Stimulated activated CD4-positive, alpha-beta T cell treated with anti-CD3 and anti-CD28 coated beads, Interleukin-4, amount 100 ng/mL, for 48 hours (primary cell): ENCODE measurements at places on chromosomes 13 and 19.

GRCh38 chr13:21016487-21016886 is 44.9 kb downstream of the LATS2 start:
- DNase-seq = no peak

DNA sequence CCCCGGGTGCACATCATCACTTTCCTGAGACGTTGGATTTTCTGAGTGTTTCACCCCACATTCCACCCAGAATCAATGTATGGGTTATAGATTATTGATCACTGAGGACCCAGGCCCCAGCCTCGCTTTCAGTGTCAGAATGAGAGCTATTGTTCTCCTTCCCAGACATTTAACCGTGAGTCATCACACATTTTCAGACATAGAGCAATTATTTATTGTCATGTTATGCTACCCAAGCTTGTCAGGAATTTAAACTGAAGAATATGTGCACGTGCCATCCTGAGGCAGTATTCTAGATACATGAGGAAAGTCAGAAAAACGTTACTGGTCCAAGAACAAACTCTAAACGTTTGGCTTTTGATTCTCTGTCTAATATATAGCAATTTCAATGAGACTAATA is 276.6 kb upstream of the ZNF507 start:
- no peak for DNase-seq

GRCh38 chr19:6101991-6102390 is 8.3 kb downstream of the RFX2 start:
- DNase-seq = no peak

DNA sequence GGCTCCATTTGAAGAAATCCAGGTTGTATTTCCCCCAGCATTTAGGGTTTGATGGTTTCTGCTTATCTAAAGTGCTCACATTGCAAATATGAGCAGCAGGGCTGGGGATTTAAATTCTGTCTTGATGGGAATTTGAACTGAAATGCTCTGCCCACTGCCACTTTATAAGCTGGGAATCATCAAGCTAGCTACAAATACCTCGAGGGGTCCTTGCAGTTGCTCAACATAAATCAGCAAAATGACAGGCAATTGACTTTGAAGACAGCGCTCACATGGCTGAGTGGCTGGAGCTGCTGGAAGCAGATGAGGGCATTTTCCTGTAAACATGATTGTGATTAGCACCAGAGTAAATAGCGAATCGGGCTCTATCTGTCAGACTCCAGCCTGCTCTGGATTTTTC is 39.4 kb upstream of the MEDAG start:
- DNase-seq = no peak

- no peak for DNase-seq
These were observed 227.3 kb downstream of the POU4F1 start for GRCh38 chr13:78376033-78376432.

DNA sequence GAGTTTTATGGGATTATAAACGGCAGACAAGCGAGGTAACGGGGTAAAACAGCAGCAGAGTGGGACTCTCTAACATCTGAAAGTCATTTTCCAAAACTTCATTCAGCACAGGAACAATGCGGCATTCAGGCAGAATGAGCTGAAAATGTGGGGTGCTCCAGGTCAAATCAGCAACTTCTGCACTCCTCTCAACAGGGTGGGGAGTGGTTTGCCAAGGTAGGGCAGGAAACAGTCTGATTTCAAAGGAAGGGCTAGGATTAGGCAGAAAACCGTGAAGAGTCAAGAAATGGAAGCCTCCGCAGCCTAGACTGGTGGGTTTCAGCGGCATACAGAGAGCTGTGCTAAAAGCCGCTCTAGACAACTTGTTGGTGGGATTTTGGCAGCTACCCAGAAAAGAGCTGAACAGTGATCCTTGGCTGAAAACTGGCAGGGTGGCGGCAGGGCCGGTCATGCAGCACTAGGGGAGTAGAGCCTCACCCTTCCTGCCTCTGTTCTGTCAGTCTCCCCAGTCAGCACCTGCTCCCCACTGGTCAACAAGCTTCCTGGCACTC is 154.2 kb upstream of the KLF12 start:
- no peak for DNase-seq

DNA sequence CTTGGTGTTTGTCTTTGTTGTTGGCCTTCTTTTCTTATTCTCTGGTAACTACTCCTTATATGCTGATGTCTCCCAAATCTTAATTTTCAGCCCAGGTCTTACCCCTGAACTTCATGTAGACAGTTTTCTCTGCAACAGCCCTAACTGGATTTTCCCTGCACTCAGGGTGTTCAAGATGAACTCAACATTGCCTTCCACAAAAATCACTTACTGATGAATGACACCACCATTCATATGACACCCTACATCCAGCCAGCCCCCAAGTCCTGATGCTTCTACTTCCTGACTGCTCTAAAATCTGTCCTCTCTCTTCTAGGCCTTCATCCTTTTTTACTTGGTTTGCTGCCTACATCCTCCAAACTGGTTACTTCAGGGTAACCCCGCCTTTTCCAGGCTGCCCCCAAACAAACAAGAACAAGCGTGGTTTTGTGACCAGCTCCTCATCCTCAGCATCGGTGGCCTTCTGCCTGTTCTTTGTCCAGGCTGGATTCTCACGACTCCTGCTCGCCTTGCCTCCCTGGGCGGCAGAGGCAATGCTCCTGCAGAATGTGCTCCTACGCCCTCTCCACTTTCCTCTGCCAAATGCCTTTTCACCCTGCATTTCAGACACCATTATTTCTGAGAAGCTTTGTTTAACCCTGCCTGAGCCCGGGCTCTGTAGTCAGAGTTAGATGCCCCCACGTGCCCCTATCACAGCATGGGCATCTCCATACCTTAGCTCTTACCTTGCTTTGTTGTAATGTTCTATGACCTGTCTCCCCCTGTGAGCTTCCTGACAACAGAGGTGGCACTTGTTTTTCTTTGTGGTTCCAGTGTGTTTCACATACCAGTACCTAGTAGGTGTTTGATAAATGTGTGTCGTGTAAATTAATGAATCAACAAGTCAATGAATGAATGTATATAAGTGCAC is 61.8 kb downstream of the WDFY2 start:
- no peak for DNase-seq

DNA sequence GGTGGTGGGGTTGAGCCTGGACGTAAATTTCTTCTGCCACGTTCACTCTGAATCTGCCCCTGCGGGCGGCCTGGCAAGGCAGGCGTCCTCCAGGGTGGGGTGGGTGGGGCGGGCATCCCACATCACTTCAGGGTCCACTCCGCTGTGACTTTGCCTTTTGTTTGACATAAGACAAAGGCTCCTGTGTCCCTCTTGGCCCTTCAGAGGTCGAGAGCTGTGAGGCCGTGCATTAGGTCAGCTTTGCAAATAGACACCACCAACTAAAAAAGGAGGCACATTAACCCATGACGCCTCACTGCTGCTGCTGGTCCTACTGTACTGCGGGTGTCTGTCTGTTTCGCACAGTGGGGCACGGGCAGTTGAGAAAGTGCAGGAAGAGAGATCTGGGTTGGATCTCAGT is 10.5 kb upstream of the ZNF536 start:
- no peak for DNase-seq

- DNase-seq = no peak
These were observed 12.8 kb downstream of the CAPS start for GRCh38 chr19:5926641-5927440.

GRCh38 chr19:51439021-51439465 is 19.2 kb downstream of the SIGLEC8 start:
- DNase-seq = no peak

GRCh38 chr19:408441-408901 is 476 bp downstream of the C2CD4C start:
- DNase-seq = no peak

DNA sequence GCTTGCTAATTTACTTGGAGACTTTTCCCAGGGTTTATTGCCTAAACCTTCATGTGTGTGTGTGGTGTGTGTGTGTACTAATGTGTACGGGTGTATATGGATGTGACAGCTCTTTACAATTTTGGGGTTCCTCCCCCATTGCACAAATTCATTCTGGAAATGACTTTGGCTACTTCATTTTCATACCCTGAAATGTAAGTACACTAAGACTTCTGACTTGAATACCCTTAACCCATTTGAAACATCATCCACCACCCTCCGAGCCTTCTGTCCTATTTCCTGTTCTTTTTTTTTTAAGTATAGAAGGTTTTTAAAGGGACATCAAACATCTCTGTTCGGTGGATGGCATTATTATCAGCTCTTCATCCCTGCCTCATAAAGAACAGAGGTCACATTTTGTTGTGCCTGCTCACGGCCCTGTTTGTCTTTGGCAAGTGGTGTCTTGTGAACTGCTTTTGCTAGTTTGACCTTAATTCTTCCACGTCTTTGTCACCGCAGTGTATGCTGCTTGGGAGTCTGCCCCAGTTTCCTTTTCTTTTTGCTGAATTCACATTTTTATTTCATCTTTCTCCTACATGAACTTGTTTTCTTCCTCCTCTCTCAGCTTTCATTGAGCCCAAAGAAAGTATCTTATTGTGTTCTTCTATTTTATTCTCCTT is 228.3 kb downstream of the FOXO1 start:
- DNase-seq = no peak

DNA sequence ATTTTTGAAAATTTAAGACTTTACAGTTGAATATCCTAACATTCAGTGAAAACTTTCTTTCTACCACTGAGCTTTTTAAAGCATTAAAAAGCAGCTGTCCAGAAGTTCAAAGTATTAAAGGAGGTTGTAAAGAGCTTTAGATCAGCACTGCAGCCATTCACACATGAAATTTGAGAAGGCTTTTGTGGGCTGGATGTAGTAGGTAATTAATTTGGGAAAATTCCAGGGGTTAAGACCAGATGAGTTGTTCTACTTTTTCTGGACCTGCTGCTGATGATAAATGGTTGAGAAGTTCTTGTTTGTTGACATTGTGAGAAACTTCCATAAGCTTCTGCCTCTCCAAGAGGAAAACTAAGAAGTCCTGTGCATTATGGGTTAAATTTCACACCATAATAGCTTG is 1779.6 kb upstream of the PRR20A start:
- DNase-seq = no peak

DNA sequence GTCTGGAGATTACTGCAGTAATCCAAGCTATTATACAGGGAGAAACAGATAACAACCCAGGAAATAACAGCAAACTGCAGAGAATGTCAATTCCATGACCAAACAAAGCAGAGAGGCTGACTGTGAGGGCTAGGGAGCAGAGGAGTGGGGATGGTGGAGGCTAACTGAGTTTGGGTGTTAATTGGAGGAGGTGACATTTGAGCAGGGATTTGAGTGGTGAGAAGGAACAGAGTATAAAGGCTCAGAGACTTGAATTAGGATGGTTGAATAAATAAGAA is 3.1 kb downstream of the DMAC2 start:
- DNase-seq = no peak

- DNase-seq = peak; percentile 21
These were observed 30.1 kb downstream of the WDFY2 start for GRCh38 chr13:51614350-51614786.

DNA sequence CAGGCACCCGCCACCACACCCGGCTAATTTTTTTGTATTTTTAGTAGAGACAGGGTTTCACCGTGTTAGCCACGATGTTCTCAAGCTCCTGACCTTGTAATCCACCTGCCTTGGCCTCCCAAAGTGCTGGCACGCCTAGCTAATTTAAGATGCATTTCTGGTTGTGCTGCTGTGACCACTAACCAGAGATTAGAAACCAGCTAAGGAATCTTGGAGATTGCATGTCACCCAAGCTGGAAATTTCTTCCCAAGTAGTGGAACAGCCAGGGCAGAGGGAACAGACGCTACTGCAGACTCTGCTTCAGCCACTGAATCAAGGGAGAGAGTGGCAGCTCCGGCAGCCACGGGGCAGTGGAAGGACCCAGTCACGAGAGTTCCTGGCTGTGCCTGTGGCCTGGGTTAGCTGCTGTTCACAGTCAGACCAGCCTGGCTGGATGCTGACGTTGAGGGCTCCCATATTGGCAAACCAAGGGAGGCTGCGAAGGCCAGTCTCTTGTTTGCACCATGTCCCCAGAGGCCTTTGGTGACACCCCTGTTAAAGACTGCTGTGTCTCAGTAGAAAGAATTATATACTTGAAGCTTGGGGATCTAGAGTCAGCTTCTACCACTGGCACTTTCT is 7.9 kb downstream of the TPM4 start:
- DNase-seq = no peak

GRCh38 chr13:49935171-49936074 is 717 bp downstream of the SPRYD7 start:
- peak; percentile 4 for DNase-seq

- no peak for DNase-seq
These were observed 88.1 kb downstream of the STOML3 start for GRCh38 chr13:38902551-38902950.

- DNase-seq = no peak
These were observed 526.9 kb upstream of the SGCG start for GRCh38 chr13:22653866-22654265.

GRCh38 chr19:34317311-34317927 is 47.6 kb upstream of the GPI start:
- no peak for DNase-seq

- DNase-seq = no peak
These were observed 330.3 kb downstream of the TSHZ3 start for GRCh38 chr19:31018936-31019335.

DNA sequence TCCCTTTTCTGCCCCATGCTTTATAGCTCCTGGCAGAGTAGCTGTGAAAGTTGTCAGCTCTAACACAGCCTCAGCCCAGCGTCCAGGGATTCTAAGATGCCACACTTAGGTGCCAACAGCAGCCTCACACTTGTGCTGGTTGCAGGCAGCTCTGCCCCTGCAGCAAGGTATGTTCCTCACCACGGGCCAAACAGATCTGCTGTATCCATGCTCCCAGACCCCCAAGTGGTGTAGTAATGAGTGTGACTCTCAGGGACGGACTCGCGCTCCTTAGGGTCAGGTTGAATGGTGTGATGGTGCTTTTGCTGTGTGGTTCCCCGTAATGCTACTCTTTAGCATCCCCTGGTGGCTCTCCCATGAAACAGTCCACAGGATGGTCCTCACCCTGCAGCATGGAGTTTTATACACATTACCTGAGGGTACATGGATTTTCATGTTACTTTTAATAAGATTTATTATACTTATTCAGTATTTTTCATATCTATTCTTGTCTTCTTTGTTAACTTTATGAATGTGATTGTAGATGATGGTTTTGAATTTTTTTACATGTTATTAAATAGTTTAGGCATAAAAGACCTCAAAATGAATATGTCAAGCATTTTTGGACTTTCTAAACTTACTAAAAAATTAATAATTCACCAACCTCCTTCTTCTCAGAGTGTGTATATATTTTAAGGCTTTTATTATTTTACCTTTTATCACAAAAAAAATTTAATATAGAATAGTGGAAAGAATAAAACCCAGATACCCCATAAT is 232.5 kb downstream of the SLC7A1 start:
- no peak for DNase-seq

DNA sequence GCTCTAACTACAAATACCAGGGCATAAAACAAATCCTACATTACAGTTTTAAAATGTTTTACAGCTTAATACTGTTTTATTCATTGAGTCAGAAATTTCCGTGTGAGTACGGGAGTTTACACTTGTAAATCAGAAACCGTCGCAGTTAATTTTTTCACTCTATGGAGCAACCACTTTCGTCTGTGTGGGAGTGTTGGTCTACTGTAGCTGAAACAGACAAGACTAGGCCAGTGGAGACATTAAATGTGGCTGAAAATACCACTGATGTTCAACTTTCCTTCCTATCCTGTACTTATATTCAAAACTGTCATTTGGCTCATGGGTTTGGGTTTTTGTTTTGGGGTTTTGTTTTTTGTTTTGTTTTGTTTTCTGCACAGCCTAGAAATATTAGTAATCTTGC is 268.7 kb downstream of the DCT start:
- no peak for DNase-seq
